ENCODE measurements at places on chromosomes 6 and 20.
A peak's percentile ranks its signal among the peaks of the same experiment; 100 is the strongest.

GRCh38 chr20:4415281-4415680 lies 306.4 kb upstream of the PRND start:
- DNase-seq = no peak

DNA sequence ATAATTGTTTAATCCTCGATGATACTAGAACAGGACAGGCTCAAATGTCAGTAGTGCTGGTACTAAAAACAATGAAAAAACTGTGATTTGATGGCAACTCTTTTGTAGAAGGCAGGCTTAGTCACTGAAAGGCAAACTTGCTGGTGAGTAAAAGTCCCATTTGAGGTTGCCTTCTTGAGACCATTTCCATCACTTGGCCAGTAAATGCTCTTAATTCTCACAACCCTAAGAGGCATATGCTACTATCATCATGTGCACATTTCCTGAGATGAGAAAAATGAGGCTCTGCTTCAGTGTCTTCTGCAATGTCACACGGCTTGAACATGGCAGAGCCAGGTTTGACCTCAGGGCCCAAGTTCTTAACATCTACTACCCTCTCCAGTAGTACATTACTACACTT lies 9.9 kb downstream of the AKIRIN2 start:
- DNase-seq = no peak

- DNase-seq = no peak
These were observed 44.6 kb downstream of the PEX7 start for GRCh38 chr6:136866872-136867416.

GRCh38 chr6:127855542-127856159 lies 45.2 kb downstream of the THEMIS start:
- no peak for DNase-seq

- no peak for DNase-seq
These were observed 64.6 kb downstream of the VEGFA start for GRCh38 chr6:43834528-43835155.

DNA sequence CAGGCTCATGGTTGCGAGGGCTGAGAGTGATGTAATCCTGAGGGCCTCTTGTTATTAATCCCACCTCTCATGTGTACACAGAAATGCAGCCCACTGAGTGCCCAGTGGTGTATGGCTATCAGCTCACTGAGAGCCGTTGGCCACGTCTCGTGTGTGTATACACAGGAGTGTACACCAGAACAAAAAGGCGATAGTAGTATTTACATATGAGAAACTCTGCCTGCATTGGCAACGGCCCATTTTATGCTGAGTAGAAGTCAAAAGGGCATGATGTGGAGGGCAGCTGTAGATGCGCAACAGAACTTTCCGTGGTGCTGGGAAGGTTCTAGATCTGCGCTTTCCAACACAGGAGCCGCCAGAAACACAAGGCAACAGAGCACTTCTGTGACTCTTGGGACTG lies 28.9 kb upstream of the CDH4 start:
- no peak for DNase-seq

DNA sequence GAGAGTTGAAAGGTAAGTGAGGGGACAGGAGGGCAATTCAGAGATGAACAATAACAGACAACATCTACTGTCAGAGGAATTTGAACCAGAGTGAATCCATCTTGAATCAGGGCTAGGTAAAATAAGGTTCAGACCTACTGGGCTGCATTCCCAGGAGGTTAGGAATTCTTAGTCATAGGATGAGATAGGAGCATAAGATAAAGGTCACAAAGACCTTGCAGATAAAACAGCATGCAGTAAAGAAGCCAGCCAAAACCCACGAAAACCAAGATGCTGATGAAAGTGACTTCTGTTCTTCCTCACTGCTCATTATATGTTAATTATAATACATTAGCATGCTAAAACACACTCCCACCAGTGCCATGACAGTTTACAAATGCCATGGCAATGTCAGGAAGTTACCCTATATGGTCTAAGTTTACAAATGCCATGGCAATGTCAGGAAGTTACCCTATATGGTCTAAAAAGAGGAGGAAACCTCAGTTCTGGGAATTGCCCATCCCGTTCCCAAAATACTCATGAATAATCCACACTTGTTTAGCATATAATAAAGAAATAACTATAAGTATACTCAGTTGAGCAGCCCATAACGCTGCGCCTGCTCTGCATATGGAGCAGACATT lies 248.5 kb downstream of the HAO1 start:
- DNase-seq = no peak

GRCh38 chr20:739736-740135 lies 28.6 kb downstream of the SLC52A3 start:
- DNase-seq = no peak

DNA sequence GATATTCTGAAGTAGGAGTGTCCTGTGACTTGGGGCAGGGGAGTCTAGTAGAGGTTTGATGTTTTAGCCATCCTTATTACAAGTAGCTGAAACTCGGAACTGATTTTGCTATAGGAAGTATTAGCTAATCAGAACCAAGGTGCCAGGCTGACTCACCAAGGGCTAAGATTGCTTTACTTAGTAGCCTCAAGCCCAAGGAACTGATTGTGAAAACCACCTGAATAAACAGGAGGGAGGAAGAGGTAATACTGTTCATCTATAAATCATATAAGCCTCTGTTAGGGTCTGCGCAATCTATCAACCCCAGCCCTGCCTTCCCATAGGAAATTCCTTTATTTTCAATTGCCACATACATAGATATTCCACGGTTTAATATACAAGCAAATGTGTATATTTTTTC lies 54.4 kb downstream of the GNAS start:
- DNase-seq = no peak

DNA sequence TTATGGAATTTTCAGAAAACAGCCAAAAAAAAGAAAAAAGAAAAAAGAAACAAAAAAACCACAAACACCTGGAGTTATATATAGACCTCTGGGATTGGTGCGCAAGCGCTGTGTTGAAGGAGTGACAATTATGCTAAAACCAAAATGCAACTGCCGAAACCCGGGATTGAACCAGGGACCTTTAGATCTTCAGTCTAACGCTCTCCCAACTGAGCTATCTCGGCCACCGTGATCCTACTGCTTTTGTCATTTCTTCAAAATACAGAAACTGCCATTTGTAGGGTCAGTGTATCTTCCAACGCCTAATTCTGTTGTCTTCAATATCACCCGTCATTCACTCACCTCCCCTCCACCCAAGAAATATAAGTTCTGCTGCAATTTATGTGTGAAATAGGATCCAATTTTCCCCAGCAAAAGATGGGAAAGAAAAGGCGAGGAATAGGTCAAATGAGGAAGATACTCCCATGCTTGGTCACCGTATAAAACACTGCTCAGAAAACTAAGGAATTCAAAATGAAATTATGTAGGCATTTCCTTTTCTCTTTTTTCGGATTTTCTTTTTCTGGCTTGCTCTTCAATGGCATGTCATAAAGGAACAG lies 116.0 kb downstream of the TRIM27 start:
- no peak for DNase-seq

DNA sequence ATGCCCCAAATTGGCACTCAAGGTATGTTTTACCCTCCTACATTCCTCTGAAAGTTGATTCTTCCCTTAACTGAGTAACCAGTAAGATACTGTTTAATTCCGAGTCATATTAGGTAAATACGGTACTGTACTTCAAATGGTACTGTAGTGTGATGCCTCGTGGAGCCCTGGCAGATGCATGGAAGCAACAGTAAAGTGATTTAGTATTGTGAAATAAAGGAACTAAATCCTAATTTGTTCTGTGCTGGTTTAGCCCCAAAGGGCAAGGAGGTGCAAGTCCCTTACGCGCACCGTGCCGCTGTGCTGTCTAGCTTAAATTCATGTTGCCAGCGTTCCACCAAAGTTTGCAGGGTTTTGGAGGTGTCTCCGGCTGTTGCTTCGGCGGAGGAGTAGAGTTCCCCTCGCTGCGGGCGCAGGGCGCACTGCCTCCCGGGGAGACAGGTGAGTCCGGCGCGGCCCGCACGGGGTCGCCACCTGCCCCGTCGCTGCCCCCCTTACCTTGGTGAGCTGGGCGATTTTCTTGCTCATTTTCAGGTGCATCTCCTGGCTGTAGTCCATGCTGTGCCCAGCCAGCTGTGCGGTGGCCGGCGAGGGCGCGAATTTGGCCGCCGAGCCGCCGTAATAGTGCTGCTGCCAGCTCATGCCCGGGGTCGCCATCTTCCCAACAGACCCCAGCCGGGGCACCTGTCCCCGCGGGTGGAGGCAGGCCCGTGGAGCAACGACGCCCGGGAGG lies 655 bp downstream of the FAM184A start:
- DNase-seq = no peak

GRCh38 chr6:169445661-169446581 lies 192.3 kb upstream of the THBS2 start:
- DNase-seq = peak; percentile 6

- no peak for DNase-seq
These were observed 553.7 kb downstream of the CD109 start for GRCh38 chr6:74249658-74250057.

GRCh38 chr20:56932575-56933330 lies 303.6 kb downstream of the TFAP2C start:
- DNase-seq = no peak
